ENCODE measurements at places on chromosomes 5 and 9.

DNA sequence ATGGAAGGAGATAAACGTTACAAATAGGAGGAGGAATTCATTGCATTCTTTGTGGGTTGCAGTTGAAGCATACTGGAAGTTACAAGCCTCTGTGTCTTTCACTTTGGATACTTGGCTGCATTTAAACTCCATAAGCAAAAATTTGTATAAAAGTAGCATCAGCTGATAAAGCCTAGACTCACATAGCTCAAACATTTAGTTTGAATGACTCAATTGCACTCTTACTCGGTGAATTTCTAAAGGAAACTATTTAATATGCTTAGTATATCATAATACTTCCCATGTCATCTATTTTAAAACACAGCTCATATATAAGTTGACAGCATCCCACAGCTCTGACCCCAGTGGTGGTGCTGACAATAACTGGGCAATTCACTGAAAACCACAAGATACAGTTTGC lies 596.6 kb upstream of the ZNF608 start:
- DNase-seq, result no peak

DNA sequence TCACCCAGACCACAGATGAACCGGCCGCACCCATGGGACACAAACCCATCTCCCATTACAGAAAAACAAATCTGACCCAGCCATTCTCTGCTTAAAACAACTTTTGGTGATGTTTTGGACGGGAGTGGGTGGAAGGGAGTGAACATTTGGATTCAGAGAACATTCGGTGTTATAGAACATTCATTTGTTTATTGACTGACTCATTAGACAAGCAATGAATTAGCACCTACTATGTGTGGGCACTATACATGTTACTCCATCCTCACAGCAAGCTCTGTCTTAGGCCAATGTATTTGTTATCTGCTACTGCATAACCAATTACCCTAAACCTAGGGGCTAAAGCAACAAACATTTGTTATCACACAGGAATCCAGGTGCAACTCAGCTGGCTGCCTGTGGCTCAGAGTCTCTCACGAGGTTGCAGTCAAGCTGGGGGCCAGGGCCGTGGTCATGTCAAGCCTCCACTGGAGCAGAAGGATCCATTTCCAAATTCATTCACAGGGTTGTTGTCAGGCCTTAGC lies 5.1 kb upstream of the ERGIC1 start:
- no peak for DNase-seq

DNA sequence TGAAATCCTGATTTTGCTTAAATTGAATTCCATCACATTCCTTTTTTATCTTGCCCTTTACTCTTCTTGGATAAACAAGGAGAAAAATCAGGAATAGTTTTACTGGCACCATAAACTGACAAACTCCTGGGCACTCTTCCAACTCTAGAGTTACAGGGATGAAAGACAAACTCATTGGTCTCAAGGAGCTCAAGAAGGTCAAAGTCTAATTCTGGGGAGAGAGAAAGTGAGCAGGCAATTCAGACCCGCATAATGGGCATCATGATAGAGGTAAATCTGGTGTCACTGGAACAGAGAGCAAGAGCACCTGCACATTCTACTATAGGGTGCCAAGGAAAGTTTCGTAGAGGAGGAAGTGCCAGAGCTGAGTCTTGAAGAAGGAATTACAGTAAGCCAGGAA lies 64.8 kb downstream of the GRIN3A start:
- DNase-seq, result no peak

DNA sequence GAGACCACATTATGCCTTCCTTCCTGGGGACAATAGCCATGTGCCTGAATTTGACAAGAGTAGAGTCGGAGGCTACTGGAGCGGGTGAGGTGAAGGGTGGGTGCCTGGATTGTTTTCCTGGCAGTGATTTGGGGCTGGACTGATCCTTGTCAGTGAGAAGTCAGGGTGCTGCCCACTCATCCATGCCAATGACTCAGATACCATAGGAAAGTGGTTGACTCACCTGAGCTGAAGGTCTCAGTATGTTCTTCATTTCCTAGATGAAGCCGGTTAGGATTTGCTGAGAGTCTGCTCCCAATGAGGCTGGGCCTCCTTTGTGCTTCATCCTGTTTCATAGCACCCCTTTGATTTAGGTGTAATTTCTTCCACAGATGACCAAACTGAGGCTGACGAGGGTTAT lies 366.0 kb downstream of the KDM4C start:
- no peak for DNase-seq

DNA sequence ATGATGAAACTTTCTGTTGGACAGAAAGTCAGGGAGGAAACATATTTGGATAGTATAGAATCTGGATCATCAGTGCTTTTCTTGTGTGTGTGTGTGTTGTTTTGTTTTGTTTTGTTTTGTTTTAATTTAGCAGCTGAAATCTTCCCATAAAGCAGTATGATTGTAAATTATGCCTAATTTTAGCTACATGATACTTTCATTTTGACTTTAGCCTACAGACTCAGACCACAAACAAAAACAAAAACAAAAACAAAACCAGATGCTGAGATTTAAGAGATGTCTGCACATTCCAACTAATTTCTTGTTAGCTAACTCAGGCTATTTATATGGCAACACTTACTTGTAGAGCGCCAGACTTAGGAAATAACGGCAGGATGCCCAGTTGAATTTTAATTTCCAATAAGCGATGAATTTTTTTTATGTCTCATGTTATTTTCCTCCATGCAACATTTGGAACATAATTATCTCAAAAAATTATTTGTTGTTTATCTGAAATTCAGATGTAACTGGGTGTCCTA lies 119.5 kb upstream of the TRPC7 start:
- no peak for DNase-seq

DNA sequence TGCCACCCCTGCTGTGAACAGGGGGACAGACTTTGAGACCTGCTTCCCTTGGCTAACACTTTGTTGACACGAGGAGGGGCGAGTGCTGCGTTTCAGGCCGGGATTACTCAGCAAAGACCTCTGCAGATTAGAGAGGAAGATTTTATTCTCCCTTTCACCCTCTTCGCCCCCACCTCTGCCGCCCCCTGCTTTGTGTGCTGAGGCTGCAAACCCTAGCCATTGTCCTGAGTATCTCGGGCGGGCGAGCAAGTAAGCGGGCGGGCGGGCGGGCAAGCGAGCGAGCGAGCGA lies 6.0 kb downstream of the ISL1 start:
- no peak for DNase-seq

DNA sequence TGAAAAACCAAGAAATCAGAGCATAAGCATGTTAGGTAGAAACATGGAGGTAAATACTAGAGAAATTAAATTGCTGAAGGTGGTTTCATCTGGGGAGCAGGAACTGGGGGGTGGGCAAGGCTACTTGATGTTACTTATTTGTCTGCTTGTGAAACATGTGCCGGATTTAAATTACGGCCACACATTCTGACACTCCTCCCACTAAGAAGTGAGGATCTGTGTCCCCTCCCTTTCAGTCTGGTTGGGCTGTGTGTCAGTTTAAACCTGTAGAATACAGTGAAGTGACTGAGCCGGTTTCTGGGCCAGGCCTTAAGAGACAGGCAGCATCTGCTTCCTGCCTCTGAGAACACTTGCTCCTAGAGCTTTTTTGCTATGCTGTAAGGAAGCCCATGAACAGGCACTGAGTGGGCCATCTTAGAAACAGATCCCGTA lies 2.3 kb upstream of the IARS1 start:
- no peak for DNase-seq

DNA sequence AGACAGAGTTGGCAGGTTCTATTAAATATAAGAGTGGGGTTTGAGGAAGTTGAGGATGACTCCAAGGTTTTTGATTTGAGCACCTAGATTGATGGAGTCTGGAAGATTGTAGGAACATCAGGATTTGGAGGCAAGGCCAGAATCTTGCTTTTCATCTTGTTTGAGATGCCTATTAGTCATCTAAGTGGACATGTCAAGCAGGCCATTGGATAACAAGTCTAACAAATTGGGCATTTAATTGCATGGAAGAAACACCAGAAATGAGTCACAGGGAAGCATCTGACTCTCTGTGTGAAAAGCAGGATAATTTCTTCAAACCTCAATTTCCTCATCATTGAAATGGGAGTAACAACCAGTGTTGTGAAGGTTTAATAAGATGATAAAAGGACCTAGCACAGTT lies 53.3 kb upstream of the ARL15 start:
- DNase-seq, result no peak

DNA sequence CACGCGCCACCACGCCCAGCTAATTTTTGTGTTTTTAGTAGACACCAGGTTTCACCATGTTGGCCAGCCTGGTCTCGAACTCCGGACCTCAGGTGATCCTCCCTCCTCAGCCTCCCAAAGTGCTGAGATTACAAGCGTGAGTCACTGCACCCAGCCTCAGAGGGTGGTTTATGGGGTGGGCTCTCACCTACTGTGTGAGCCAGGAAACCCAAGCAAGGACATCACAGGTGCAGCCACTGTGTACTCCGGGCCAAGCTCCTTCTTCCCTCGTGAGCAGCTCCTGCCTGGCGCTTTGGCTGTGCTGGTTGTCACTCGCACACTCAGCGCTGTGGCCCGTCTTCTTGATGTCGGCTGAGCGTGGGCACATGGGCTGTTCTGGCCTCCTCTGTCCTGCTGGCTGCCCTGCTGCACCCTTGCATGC lies 70.1 kb downstream of the WNK2 start:
- DNase-seq, result no peak

DNA sequence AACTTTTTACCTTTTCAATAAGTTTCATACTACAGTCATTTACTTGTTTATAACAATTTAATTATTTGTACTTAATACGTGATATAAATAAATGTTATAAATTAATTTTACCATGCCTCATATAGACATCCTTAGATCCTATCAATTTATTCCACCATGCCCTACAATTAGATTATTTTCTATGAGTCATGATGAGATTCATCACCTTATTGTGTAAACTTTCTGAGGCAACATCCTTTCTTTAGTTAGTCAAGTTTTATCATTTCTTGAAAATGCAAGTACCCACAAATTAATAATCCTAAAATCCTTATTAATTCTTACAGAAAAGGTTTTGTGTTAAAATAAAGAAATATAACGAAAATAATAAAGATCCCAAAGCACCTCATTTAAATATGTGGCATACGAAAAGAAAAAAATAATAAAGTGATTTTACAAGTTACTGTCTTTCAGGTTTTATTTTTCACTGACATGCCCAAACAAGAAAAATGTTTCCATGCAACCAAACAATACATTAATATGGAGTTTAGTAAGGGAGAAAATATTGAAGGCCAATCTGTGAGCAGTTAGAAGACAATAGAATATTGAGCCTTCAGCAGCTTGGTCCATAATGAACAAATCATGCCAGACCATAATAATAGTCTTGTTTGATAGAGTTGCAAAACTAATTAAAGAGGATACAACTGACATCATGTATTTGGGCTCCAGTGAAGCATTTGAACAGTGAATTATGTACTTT lies 188.7 kb upstream of the MRPS30 start:
- no peak for DNase-seq

DNA sequence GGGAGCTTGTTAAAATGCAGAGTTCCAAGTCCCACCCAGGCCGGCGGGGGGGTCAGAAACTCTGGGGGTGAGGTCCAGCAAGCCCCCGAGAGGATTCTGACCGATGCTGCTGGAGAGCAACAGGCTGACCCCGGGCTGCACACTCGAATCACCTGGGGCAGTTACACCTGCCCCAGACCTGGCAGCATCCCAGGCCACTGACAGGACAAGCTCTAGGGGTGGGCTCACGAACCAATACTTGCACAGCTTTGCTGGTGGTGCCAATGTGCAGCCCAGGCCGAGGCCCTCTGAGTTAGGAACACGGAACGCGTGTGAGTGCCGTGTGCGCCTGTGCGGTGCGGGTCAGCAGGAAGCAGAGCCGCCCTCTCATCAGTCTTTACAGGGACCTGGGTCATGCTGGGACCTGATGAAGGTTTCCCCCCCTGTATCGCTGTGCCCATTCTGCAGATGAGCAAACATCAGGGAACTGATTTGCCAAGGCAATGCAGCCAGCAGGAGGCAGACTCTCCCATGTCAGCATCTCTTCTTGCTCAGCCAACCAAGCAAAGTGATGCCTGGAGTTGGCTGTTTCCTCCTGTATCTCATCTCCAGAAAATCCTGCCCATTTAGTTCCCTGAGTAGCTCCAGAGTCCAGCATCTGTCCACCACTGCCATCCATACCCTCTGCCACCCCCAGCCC lies 16.3 kb downstream of the FAM163B start:
- DNase-seq, result no peak

- no peak for DNase-seq
Measured at GRCh38 chr5:57316798-57317327, 143.0 kb downstream of the GPBP1 start.

DNA sequence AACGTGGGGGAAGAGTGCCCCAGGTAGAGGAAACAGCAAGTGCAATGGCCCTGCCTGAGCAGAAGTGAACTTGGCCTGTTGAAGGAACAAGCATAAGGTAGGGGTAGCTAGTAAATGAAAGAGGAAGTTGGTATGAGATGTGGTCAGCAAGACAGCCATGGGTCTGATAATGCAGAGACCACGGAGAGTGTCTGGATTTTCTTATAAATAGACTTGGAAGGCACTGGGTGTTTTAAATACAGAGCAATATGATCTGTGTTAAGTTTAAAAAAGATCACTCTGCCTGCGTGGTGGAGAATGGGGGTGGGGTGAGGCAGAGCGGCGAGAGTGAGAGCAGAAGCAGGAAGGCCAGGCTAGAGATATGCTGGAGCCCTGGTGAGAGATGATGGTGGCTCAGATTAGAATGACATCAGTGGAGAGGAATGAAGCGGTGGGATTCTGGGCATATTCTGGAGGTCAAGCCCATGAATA lies 4.2 kb downstream of the ADAM19 start:
- DNase-seq, result no peak

DNA sequence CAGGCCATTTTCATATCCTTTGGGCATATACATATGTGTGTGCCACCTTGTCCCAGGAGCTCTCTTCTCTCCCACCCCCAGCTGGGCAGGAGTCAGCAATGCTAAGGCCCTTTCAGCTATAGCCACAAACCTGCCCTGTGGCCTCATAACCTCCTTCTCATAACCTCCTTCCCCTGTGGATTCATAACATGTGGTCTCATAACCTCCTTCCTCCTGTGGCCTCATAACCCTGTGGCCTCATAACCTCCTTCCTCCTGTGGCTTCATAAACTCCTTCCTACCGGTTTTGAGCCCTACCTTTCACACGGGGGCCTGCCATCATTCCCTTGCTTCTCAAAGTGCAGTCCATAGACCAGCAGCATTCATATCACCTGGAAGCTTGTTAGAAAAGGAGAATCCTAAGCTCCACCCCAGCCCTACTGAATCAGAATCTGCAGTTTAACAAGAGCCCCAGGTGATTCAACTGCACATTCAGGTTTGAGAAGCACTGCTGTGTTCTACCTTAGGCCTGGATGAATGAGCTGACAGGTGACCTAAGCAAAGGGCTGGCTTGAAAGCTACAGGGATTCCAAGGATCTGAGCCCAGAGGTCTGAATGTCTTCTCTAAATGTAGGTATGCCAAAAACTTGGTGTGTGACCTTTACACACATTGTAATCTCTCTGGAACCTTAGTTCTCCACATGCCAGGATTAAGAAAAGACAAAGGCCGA lies 41.9 kb upstream of the PLPP6 start:
- no peak for DNase-seq

GRCh38 chr9:104775976-104776375 lies 12.0 kb downstream of the NIPSNAP3B start:
- no peak for DNase-seq

GRCh38 chr9:106503759-106504158 lies 359.2 kb upstream of the ZNF462 start:
- DNase-seq, result no peak
